Gastrocnemius medialis (tissue), 4 donors: ENCODE measurements at places on chromosomes 6 and 20. TPM values are rescaled to one million over a fixed set of nuclear protein-coding genes. Genes with fewer than 3 reads are reported as not detected.

GRIK2 gene
- 0.39 TPM for total RNA-seq

FOXS1 gene
- 0.33 TPM for total RNA-seq

DNA sequence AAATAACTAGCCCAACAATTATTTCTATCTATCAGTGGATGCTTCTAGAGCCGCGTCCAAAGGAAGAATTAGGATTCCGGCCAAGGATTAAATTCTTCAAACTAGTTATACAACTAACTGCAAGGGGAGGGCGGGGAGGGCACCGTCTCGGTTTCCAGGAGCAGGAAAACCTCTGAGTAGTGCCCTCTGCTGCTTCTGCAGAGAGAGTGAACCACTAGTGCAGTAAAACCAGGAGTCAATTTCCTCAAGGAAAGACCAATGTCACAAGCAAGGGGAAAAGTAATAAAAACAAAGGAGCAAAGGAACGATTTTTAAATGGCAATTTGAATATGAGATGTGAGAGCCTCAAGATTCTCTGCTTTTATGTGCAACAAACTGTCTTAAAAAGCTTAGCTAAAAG lies 16.5 kb upstream of the UBE2J1 start:
- no peak overlapping the region for H3K4me3 ChIP-seq
- no peak for DNase-seq
- H3K27ac ChIP-seq: peak overlapping the region; percentile 31
- peaks cover 6% of the 10 kb centered on the region for H3K36me3 ChIP-seq

RBM24 gene
- 229 TPM for total RNA-seq

GRCh38 chr6:44435500-44435899 lies 48.0 kb downstream of the CDC5L start:
- DNase-seq: no peak
- H3K27ac ChIP-seq: no peak overlapping the region
- H3K27me3 ChIP-seq: no peaks in the 10 kb centered on the region

- no peak overlapping the region for H3K27ac ChIP-seq
- peak; percentile 12 for DNase-seq
- no peaks in the 10 kb centered on the region for H3K27me3 ChIP-seq
- no peaks in the 10 kb centered on the region for H3K36me3 ChIP-seq
These were observed 91.8 kb upstream of the NHSL1 start for GRCh38 chr6:138590796-138591709.
